ENCODE measurements at places on chromosomes 1 and 21.
A peak's percentile ranks its signal among the peaks of the same experiment; 100 is the strongest.

- peak; percentile 13 for DNase-seq
These were observed at the start of gene DYNLT4 for GRCh38 chr1:44806704-44807363. Gene DYNLT4, minus strand, starts transcription at chr1:44807351. Its CDS starts 683 bp downstream, at chr1:44806668.

DNA sequence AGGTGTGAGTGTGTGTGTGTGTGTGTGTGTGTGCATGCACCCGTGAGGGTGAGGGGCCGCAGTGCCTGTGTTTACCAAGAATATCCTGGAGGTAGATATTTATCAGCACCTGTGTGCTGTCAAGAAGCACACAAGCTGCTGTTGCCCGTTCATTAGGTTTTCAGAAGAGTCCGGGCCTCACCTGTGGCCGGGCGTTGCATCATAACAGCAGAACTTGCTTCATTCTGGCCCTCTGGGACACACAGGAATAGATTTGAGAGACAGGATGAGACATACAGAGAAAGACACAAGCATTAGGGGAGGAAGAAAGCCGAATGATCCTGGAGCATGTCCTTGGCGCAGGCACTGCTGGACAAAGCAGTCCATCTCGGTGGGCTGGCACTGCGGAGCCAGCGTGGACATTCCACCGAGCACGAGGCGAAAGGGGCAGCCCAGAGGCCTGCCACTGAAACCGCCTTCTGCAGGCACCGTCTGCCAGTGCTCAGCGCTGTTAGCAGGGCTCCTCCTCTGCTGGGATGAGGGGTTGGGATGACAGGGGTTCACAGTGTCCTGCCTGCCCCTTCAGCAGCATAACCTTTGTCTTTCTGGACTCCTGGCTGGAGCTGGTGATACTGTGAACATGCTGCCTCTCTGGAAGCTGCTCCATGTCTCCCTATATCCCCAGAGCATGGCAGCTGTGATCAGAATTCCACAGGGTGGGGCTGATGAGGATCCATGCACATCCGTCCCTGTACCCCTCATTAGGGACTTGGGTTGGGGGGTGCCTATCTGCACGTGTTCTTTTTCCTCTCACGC lies 81.1 kb downstream of the PEX14 start:
- DNase-seq, result no peak

DNA sequence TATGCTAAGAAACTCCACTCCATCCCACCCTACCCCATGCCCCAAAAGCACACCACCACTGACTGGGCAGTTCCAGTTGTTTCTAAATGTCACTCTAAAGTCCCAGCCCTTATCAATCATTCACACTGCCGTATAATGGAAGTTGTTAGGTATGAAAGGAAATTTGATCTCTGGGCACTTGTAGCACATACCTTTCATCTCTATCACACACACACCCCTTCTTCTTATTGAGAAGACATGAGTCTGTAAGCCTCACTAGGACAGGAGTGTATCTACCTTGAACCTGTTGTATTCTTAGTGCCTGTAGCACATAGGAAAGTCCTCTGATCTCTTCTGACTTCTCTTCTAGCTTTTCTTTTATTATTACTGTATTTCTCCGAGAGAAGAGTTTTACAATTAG lies 22.3 kb upstream of the DHX9 start:
- DNase-seq, result no peak

GRCh38 chr21:38956856-38957571 lies 151.3 kb downstream of the ETS2 start:
- no peak for DNase-seq

DNA sequence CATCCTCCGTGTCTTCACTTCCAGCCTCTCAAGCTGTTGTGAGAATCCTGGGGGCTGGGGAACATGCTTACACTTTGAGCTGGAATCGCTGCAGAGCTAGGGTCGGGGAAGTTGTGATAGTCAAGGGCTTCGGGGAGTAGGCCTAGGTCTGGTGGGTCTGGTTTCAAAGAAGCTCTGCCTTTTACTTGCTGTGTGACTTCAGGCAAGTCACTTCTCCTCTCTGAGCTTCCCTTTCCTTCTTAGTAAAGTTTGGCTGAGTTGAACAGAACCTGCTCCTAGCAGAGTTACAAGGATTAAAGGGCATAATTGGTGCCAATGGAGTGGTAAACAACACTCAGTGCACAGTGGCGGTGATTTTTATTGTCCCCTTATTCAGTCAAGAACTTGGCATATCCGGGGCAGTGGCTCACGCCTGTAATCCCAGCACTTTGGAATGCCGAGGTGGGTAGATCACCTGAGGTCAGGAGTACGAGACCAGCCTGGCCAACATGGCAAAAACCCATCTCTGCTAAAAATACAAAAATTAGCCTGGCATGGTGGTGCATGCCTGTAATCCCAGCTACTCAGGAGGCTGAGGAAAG lies 25.7 kb downstream of the ARHGEF19 start:
- DNase-seq, result no peak

DNA sequence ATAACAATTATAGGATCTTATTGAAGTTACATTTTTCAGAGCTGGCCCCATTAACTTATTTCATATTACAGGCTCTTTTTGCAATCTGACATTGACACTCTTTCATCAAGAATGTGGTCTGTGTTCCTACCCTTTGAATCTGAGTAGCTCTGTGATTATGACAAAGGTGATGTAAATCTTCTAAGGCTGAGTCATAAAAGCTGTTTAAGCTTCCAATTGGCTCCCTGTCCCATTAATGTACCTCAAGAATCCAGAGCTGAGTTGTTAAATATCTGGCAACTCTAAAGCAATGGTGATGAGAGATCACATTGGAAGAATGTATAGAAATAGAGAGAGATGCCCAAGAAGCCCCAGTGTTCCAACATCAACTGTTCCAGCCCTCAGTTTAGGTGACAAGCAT lies 178.5 kb upstream of the DEPDC1 start:
- no peak for DNase-seq

- DNase-seq, result no peak
These were observed 42.6 kb downstream of the PBX1 start for GRCh38 chr1:164601399-164602100.

- DNase-seq, result no peak
These were observed 4.0 kb upstream of the BRWD1 start for GRCh38 chr21:39317134-39318090.

DNA sequence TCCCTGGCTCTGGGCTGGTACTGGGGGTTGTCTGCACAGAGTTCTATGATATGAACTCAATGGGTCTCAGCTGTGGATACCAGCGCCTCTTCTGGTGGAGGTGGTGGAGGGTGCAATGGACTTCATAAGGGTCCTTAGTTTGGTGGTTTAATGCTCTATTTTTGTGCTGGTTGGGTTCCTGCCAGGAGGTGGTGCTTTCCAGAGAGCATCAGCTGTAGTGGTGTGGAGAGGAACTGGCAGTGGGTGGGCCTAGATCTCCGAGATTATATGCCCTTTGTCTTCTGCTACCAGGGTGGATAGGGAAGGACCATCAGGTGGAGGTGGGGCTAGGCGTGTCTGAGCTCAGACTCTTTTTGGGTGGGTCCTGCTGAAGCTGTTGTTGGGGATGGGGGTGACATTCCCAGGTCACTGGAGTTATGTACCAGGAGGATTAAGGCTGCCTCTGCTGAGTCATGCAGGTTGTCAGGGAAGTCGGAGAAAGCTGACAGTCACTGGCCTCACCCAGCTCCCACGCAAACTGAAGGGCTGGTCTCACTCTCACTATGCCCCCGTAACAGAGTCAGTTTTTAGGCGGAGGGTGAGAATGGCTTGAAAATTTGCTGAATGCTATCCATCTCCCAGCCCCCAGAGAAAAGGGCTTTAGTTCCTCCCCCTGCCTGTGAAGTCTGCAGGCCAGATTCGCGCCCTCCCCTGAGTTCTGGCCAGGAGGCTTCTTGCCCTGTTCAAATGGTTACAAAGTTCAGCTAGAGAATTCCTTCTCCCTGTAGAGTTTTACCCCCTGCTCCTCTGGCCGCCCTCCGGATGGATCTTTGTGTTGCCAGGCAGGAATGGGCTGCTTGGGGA lies 902.9 kb downstream of the LTN1 start:
- DNase-seq, result no peak

GRCh38 chr1:66563094-66563800 lies 29.3 kb downstream of the SGIP1 start:
- no peak for DNase-seq

DNA sequence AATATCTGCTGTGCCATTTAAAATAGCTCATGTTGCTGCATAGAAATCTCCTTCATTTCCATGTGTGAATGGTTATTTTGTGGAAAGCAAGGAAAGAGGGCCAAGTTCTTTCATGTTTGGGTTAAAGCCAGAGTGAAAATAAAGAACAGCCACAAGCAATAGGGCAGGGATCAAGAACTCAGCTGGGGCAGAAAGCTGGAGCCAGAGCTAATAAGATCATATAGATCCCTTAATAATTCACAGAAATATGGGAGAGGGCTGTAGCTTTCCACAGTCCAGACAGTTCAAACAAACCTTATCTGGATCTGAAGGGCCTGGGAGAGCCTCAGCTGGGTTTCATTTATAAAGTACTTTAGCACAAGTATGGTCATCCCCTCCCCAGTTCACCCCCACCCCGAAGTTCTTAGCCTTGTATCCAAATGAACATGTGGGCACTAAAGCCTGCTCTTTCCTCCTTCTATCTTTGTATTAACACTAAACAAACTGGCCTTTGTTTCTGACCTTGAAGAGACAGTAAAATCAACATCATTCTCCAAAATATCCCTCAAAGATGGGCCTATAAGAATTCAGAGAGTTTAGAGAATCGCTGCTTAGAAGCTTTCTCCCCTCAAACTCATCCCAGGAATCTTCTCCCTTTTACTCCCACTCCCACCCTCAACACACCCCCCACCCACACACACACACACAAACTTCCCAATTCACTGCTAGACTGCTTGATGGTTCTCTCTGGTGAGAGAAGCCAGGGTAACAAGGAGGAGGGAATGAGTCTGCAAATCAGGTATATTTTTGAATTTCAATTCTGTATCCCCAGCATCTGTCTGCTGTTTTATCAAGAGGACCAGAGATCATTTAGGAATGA lies 41.7 kb downstream of the UTP25 start:
- DNase-seq, result no peak

GRCh38 chr1:41679994-41680393 lies 195.5 kb upstream of the EDN2 start:
- no peak for DNase-seq

DNA sequence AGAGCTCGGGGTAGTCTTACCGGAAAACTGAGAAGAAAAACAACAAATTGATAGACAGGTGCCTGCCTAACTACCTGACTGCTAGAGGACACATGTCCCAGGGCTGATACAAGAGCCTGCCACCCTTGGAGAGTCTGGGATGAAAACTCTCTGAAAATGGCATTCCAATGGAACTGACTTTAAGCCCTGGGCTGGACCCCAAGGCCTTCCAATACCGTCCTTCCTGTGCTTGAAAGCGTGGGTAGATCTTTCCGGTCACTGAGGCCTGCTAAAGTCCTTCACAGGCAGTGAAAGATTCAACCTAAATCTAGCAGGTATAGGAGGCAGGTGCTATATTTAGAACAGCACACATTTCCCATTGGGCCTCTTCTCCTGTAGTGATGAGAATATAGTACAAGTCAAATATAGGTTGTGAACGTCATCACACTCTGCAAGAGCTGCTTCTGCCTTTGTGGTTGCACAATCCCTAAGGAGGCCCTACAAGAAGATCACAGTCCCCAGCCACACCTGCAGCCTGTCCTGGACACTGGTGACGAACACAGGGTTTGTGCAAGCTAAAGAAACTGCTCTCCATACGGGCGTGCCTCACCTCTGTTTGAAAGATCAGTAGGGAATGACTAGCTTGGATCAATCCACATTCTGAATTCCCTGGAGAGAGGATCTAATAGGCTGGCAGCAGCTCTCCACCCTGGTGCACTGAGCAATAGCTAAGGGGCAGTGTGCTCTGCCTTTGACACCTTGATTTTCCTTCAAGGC lies 876 bp upstream of the CHML start:
- DNase-seq, result no peak

DNA sequence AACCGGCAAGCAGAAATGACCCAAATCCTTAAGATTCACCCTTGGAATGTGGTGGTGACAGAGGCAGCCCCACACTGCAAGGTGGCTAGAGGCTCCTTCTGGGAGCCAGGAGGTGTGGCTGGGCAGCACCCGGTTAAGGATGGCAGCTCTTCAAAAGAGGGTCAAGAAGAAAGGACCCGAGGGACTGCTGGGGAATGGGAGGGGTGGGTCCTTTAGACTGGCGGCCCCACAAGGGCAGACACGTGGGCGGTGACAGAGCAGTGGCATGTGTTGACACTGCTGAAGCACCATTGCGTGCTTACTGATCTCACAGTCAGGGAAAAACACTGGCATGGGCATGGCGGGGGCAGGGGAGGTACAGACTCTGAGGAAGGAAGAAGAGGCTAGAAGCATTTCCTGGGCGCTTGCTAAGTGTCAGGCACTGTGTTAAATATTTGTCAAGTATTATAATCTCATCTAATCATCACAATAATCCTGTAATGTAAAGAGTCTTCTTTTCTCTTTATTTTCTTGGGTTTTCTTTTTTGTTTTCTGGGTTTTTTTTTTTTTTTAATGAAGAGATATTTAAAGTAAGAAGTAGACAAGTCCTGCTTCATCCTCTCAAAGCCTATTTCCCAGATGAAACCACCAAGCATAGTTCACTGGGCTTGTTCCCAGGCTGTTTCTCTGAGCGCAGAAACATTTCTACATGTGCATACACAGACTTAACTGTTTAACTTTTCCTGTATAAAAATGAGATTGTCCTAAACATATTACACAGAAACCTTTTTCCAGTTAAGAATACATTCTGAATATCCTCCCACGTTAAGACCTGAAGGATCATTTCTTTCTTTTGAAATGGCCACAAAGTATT lies 165.8 kb upstream of the EDN2 start:
- DNase-seq, result peak; percentile 62

DNA sequence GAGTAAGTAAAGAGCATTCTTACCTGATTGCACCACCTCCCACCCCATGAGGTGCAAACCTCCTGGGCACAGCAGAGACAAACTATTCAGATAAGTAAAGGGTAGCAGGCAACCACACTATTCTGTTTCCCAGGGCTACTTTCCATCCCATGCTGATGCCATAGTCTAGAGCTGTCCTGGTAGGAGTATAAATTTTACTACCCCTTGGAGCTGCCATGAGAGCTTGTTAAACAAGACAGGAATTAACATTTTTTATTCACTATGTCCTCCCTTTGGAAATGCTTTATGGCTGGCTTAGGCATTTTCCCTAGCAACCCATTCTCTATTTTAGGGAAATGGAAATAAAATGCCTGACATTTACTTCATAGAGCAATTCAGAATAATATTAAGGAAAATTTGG lies 324.6 kb upstream of the USP25 start:
- DNase-seq, result no peak

DNA sequence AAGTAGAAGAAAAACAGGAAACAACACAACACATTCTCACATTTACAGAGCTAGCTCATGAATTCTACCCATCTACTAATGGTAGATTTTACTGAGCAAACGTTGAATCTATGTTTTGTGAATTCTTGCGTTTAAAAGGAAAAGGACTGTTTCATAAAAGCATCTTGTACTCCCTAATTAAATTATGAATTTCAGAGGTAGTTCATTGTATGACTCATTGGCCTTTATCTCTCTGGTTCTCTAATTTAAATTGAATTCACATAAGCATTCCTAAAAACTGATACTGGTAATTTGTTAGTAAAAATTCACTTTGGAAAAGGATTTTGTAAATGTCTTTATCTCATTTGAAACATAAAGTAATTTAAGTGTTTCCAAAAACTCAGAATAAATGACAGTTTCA lies 687.3 kb downstream of the BRINP3 start:
- no peak for DNase-seq

- DNase-seq, result no peak
These were observed 735 bp upstream of the STX12 start for GRCh38 chr1:27772036-27772931.

GRCh38 chr1:193310564-193310963 lies 124.2 kb upstream of the B3GALT2 start:
- DNase-seq, result no peak

Data from stimulated activated CD4-positive, alpha-beta T cell treated with anti-CD3 and anti-CD28 coated beads, Interleukin-15, amount 100 ng/mL, for 24 hours (primary cell).